ENCODE measurements at places on chromosomes 6 and 20. TPM values are rescaled to one million over a fixed set of nuclear protein-coding genes. Genes with fewer than 3 reads are reported as not detected.
A peak's percentile ranks its signal among the peaks of the same experiment; 100 is the strongest.

The ARHGAP40 gene
- total RNA-seq: 20.2 TPM

The ZBP1 gene
- total RNA-seq: 3.7 TPM

DNA sequence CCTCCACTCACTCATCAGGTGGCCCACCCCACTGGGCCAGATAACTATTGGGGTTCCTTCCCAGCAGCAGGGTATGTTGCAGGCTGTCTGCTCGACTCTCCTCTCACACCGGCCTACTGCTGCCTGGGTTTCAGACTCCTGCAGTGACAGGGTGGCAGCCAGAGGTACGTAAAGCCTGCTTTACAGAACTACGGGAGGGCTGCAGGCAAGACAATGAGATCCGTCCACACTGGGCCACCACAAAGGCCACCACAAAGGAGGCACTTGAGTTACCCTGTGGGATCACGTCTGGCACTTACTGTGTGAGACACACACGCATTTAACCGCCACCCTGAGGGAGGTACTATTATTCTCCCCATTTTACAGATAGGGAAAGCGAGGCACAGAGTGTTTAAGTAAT is 78.5 kb downstream of the NFATC2 start:
- no peaks in the 10 kb centered on the region for H3K27me3 ChIP-seq
- no peak overlapping the region for H3K27ac ChIP-seq
- H3K4me3 ChIP-seq: no peak overlapping the region
- H3K4me1 ChIP-seq: no peaks in the 10 kb centered on the region
- no peak for DNase-seq
- H3K36me3 ChIP-seq: no peaks in the 10 kb centered on the region

DNA sequence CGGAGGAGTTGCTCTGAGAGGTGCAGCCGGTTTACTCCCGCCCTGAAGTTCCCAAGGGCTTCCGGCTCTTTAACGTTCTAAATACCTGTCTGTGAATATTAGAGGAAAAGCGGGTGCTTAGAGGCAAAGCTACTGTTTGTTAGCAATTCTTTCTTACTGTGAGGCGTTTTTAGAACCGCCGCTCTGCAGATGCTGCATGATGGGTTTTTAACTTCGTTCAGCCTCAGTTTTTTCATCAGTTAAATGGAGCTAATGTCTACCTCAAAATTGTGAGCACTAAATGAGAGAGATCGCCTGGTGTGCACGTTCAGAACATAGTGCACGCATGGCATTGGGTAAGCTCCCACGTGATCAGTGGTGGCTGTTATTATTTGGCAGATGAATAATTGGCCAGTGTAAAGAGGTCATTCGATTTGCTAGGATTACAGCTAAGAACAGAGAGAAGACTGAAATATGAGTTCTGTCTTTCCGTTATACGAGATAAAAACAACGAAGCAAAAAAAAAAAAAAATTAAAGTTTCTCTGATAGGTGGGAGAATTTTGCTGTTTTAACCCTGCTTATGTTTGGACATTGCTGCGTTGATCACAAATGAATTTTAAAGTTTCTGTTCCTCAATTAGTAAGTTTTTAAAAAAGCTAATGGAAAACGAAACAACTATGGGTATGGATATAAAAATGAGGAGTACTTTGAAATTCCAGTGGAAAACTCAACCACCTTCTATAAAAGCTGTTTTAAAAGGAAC is 660 bp upstream of the TFB1M start:
- H3K27me3 ChIP-seq: no peaks in the 10 kb centered on the region
- H3K36me3 ChIP-seq: peaks cover 4% of the 10 kb centered on the region
- peak overlapping the region; percentile 53 for H3K27ac ChIP-seq
- peak overlapping the region; percentile 94 for H3K4me3 ChIP-seq
- DNase-seq: no peak
- H3K4me1 ChIP-seq: no peaks in the 10 kb centered on the region

DNA sequence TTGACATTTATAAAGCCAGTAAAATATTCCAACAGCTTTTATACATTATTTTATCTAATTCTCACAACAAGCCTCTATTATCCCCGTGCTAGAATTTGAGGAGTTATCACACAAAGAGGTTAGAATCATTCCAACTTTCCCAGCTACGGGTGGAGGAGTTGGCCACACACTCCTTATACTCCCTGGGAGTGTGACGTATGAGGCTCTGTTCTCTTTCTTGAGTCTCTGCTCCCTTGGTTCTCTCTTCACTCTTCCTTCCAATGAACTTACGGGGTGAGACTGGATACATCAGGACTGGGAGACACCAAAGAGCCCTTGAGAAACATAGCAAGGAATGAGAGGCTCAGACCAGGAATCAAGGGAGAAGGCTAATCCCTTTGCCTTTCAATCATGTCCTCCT is 185.6 kb upstream of the TAB2 start:
- H3K4me3 ChIP-seq: no peak overlapping the region
- no peaks in the 10 kb centered on the region for H3K27me3 ChIP-seq
- no peak overlapping the region for H3K27ac ChIP-seq
- DNase-seq: no peak

Data from kidney (tissue), 22 donors.